ENCODE measurements at places on chromosomes 2 and 18. TPM values are rescaled to one million over a fixed set of nuclear protein-coding genes. Genes with fewer than 3 reads are reported as not detected.

GRCh38 chr2:112048887-112049286 is 6.2 kb upstream of the TMEM87B start:
- no peak for DNase-seq

GRCh38 chr18:50125456-50125855 is 69.5 kb downstream of the MYO5B start:
- DNase-seq: no peak

GRCh38 chr2:239025096-239025801 is 177.4 kb downstream of the TWIST2 start:
- DNase-seq: no peak

DNA sequence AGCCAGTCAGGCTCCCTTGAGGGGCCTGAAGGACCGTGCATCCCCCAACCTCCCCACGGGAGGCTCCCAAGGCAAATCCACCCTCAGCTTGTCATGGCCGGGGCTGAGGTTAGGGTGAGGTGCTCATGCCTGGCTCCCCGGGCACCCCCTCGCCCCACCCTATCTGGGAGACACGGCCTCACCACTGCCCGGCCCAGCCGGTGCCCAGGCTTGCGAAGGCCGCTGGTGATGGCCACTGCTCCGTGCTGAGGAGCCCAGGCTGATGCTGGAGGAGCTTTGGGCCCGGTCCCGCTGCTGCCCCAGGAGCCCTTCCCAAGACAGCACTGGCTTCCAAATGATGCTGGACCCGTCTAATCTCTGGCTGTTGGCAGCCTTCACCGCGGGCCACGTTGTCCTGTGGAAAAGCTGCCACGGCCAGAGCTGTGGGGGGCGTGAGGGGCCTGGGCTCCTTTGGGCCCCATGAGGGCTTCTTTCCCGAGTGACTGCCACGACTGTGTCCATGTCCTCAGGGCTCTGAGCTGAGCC is 135.7 kb upstream of the CTDP1 start:
- DNase-seq: peak; percentile 86

GRCh38 chr2:69227716-69228115 is 159.3 kb downstream of the GFPT1 start:
- DNase-seq: no peak

GRCh38 chr2:129192841-129193253 is 786.6 kb upstream of the RAB6C start:
- DNase-seq: no peak

DNA sequence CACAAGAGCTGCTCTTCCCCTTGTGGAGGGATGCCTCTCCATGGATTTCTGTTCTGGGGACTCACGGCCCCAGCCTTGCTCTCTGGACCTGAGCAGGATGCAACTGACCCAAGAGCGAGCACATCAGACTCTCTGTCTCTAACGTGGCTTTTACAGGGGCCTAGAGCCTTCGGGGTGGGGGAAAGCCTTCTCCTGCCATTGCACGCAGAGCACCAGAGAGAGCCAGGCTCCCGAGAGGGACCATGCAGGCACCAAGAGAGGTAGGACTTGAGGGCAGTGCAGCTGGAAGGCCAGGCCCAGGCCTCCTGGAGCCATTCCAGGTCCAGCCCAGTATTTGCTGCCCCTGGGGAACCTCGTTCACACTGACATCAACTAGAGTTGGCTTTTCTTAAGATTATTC is 475.6 kb upstream of the MYT1L start:
- no peak for DNase-seq

GRCh38 chr2:99643787-99644418 is 154.1 kb upstream of the REV1 start:
- no peak for DNase-seq

DNA sequence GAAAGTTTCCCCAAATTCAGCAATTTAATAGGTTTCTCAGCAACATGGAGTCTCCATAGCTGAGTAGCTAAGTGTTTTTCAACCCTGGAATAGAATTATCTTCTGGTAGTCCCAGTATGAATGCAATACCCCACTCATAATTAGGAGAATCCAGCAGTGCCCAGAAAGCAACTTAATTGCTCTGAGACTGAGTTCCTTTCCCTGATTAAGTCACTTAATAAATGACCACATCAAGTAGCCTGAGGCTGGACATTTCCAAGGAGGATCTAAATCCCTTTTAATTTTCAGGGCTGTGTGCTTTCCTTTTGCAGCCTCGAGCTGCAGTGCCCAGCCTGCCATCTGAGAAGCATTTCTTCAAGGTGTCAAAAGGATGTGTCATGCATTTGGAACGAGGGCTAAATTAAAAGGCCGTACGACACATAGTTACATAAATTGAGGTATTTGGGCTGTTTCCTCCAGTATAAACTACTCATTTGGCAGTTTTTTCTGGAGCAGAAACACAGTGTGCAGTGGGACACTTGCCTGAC is 17.7 kb upstream of the SIX2 start:
- DNase-seq: no peak

DNA sequence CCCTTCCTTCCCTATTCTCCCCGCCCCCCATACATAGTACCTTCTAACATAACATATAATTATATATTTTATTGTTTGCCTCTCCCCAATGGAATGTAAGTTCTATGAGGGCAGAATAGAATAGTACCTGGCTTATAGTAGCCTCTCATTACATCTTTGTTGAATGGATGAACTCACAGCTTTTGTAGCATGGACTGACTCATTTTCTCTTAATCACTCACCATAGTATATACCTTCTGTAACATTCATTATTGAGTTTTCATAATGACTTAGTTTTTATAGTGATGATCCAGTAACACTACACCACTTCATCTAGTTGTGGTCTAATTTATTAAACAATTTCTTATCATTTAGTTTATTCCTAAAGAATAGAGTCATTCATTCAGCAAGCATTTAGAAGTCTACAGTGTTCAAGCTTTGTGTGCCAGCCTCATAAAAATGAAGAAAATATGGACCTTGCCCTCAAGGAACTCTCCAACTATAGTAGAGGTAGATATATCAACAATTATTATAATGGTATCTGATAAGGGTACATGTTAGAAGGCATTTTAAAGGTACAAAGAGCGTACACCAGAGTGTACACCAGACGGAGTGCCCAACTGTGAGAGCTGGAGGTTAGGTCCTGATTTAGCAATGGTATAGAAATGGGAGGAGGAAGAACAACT is 31.1 kb downstream of the NCOA1 start:
- DNase-seq: no peak

- no peak for DNase-seq
These were observed 272.0 kb upstream of the DSEL start for GRCh38 chr18:67788310-67789164.

GRCh38 chr2:5329763-5330162 is 362.4 kb upstream of the SOX11 start:
- no peak for DNase-seq

GRCh38 chr2:105427485-105427884 is 28.6 kb upstream of the FHL2 start:
- DNase-seq: no peak

DNA sequence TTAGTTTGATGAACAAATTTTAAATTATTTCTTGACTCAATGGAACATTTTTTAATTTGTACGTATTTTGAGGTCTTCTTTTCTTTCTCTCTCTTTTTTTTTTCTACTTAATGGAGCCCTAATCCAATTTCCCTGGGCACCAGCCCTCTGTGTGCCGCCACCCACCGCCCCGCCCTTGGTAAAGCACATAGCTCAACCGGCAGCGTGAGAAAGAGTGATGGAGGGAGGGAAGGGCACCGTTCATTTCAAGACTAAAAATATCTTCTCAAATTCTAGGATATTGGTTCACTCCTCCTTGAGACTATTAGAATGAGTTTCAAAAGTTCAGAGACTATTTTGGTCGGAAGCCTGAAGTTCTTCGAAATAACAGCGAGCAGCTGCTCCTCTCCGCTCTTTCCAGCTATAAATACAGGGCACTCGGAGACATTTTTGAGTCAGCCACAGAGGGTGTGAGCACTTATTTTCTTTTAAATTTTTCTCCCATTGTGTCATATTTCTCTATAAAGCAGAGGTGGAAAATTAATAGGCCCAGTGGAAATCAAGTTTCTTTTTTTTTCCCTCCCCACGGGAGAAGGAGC is 731.7 kb upstream of the ID2 start:
- no peak for DNase-seq

GRCh38 chr18:78247615-78248289 is 731.9 kb upstream of the SALL3 start:
- no peak for DNase-seq

DNA sequence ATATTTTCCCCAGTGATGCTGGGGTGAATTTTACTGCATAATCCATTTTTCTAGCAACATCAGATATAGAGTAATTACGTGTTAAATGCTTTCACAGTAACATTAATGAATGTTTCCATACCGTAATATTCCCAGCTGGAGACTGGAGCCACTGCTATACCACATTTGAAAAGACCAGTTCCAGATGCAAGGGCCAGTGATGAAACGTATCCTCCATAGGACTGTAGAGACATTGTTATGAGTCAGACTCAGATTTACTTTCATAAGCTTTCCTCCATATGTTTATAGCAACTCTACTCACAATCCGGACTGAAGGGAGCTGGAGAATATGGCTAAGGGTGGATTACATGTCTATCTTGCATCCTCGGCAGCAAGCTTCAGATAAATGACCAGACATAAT is 22.7 kb upstream of the GCG start:
- DNase-seq: no peak

CLEC4F gene
- total RNA-seq: 0.12 TPM

HPCAL1 gene
- total RNA-seq: 18.5 TPM

METTL5 gene
- 60.8 TPM for total RNA-seq

C1QL2 gene
- not detected for total RNA-seq

CPLX4 gene
- total RNA-seq: not detected
